Activated T-helper 1 cell treated with Interleukin-2 at 50 U/mL for 16 hours (primary cell): ENCODE measurements at places on chromosomes 6 and 20.

- DNase-seq = no peak
These were observed 47.9 kb downstream of the COL11A2 start for GRCh38 chr6:33144373-33144772.

DNA sequence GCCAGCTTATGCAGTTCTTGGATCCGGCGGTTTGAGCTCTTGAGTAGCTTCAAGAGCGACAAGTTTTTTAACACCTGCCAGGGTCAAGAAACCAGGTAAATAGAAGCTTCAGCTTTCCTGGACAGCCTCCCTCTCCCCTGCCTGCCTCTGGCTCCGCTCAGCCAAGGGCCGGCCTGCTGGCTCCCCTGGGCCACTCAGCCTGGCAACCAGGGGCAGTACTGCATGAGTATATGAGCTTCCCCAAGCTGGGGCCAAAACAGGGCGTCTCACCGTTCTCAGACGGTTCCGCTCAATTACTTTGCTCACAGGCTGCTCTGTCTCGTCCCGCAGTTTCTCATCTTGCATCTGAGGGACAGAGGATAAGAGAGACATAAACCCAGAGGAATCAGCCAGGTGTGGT, 856 bp downstream of the TP53TG5 start:
- no peak for DNase-seq

DNA sequence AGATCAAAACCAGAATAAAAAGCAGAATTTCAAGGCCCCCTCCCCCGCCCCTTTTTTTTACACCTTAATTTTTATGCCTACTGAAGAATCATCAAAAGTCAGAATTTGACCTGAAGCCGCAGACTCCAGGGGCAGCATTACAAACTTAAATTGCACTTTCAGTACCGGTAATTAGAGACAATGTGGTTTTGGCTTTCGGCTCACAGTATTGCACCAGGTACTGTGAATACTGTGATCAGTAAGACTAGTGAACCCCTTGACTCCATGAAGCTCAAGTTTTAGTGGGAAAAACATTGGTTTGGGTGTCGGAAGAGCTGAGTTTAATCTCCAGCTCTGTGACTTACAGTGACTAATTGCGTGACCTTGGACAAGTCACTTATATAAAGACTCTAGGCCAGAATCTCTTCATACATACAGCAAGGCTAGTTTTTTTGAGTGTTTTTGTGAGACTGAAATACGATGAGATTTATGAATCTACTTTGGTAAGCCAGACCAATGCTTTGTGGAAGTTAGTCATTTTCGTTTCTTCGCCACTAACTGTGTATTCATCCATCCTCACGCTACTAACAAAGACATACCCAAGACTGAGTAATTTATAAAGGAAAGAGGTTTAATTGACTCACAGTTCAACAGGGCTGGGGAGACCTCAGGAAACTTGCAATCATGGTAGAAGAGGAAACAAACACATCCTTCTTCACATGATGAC, 114.7 kb downstream of the SASH1 start:
- no peak for DNase-seq

DNA sequence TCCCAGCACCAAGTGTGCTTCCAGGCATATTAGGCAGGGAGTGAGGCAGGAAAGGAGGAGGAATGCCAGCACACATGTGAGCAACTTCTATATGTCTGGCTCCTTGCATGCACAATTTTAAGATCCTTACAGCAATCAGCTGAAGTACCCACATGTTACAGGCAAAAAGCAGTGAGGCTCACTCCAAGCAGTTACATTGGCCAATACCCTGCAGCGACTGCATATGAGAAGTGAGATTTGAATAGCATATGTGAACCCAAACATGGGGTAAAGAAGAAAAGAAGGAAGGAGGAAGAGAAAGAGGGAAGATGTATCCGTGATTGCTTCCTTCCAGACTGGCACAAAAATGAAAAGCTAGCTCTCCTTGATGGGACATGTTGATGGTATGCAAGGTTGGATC, 193.6 kb downstream of the PTPRT start:
- no peak for DNase-seq

GRCh38 chr20:46438156-46438750, 31.8 kb upstream of the ELMO2 start:
- no peak for DNase-seq

DNA sequence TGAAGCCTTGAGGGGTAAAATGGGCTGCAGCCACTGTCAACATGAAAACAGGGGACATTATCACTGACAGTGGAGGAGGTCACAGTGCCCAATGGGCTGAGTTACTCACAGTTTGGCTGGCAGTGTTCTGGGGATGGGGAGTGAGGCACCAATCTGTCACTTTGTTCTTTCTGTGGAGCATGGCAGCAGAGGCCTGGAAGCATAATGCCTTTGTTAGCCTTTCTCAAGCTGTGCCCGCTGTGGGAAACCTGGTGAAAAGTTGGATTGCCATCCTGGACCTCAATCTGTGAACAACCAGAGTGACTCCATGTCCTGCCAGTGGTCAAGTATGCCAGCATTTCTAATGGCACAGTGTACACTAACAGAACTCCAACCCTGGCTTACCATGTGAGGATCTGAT, 143.6 kb downstream of the OR2B2 start:
- no peak for DNase-seq

- DNase-seq = no peak
These were observed 27.1 kb downstream of the GSTA2 start for GRCh38 chr6:52736145-52736544.
